ENCODE measurements at places on chromosomes 1 and 21.

- DNase-seq, result no peak
These were observed 48.2 kb upstream of the BTG3 start for GRCh38 chr21:17660862-17661261.

- DNase-seq, result no peak
These were observed 295.3 kb upstream of the LYPLAL1 start for GRCh38 chr1:218878369-218878768.

DNA sequence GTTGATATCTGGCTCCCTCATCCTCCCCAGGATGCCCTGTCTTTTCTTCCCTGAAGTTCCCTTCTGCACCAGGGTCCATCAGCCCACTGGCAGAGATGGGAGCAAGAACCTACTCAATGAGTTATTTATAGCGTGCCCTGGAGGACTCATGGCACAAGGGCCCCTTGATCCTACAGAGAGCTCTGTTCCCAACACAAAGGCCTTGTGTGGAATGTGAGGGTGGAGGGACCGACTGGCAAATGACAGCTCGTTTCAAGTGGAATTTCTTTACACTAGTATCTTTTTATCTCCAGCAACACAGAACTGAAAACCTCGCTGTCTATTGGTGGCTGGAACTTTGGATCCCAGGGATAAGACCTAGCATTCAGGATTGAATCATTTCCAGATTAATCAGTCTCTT, 22.4 kb downstream of the CHI3L2 start:
- no peak for DNase-seq

DNA sequence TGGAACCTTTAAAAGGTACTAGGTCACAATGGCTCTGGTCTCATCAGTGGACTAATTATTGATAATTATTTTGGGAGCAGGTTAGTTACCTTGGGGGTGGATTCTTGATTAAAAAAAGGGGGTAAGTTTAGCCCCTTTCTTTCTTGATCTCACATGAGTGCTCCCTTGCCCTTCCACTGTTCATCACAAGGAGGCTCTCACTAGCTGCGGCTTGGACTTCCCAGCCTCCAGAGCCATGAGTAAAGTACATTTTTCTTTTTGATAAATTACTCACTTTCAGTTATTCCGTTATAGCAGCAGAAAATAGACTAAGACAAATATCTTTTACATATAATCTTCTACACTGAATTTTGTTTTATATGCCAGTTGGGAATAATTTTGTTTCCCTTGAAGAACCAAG, 254.8 kb upstream of the DEPDC1 start:
- no peak for DNase-seq

DNA sequence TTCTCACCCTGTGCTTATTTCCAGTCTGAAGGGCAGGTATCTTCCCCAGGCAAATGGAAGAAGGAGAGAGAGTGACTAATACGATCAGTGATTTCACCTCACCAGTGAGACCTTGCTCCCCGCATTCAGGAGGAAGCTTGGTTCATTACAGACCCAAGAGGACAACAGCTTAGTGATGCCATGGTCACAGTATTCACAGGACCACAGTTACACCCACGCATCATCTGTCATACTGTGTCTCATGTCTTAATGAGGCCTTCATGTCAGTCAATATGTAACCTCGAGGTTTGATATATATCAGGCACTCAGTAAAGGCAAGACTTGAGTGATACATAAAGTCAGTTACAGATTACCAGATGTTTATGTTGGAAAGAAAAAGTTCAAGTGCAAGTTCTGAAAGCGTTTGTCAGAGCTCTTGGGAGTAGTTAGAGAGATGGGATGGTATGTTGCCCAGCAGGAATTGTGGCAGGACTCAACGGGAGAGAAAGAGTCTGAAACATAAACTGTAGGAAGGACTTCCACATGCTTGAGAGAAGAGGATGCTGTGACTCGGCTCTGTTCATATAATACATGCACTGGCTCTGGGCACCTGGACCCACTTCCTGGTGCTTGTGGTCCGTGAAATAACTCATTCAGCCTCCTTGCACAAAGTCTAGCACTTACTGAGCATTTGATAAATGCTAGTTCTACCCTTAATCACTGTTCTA, 33.3 kb downstream of the GNPAT start:
- no peak for DNase-seq

GRCh38 chr1:36511804-36512798, 29.4 kb upstream of the CSF3R start:
- no peak for DNase-seq

- no peak for DNase-seq
These were observed 4.2 kb downstream of the VASH2 start for GRCh38 chr1:212954514-212954913.

DNA sequence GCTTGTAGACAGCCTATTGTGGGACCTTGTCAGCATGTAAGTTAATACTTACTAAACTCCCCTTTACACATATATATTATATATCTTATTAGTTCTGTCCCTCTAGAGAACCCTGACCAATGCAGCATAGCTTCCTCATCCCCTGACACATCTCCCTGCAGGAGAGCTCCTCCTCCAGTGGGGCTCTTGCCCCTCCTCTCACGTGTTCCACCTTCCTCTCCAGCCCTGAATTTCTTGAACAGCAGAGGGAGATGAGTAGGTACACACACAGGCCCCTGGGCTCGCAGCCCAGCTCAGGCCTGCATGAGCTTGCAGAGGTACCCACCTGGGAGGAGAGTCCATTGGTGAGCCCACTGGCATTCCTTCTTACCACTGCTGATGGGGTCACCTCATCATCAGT, 27.3 kb upstream of the GOLT1A start:
- no peak for DNase-seq

GRCh38 chr1:19844731-19845495, 29.8 kb upstream of the RNF186 start:
- DNase-seq, result no peak

- no peak for DNase-seq
These were observed 1.6 kb upstream of the ARTN start for GRCh38 chr1:43931711-43932660.

GRCh38 chr1:84869720-84870119, 23.3 kb downstream of the LPAR3 start:
- no peak for DNase-seq

- DNase-seq, result no peak
These were observed 3.3 kb downstream of the CFAP126 start for GRCh38 chr1:161364332-161364731.

GRCh38 chr1:100077531-100077930, 55.2 kb downstream of the SASS6 start:
- no peak for DNase-seq

DNA sequence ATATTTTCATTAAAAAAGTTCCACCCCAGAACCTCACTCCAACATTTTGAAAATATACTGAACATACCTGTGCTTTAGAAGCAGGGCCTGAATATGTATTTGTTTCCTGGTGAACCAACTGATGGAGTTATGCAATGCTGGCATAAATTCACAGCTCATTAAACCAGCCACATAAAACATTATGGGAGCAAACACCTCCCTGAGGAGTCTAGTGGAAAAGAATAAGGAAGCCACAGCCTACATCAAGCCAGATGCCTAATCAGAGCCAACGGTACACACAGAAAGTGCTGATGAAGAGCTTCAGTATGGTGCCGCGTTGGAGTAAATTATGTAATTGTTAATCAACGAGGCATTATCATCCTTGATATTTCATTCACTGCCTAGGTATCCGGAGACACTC, 199.5 kb downstream of the AJAP1 start:
- no peak for DNase-seq

All from stimulated activated CD4-positive, alpha-beta T cell treated with anti-CD3 and anti-CD28 coated beads, Interleukin-1b, Interleukin-23, amount 100 ng/mL, for 4 hours (primary cell).